Lower lobe of right lung (tissue), 2 donors: ENCODE measurements at places on chromosomes 7 and 10. TPM values are rescaled to one million over a fixed set of nuclear protein-coding genes. Genes with fewer than 3 reads are reported as not detected.
A peak's percentile ranks its signal among the peaks of the same experiment; 100 is the strongest.

DNA sequence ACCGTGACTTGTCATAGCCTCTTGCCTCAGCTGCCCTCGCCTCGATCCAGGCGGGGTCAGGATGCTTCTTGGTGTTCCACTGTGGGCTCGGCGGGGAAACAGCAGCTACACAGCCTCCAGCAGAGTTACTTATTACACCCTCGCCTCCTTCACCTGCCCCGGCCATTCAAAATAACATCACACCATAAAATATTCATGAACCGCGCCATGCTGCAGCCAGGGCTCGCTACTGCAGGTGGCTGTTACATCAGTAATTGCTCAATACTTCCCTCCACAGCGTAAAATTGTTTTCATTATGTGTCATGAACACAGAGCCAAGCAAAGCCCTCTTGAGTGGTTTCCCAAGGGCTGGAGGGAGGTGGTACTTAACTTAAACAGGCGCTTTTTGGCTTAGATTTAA is 241.5 kb upstream of the SP8 start:
- no peak overlapping the region for H3K4me3 ChIP-seq
- H3K27ac ChIP-seq = no peak overlapping the region
- no peaks in the 10 kb centered on the region for H3K36me3 ChIP-seq
- no peaks in the 10 kb centered on the region for H3K27me3 ChIP-seq
- no peaks in the 10 kb centered on the region for H3K4me1 ChIP-seq

GRCh38 chr10:67151471-67151870 is 225.6 kb downstream of the LRRTM3 start:
- H3K27me3 ChIP-seq = no peaks in the 10 kb centered on the region
- H3K27ac ChIP-seq = no peak overlapping the region
- H3K4me1 ChIP-seq = no peaks in the 10 kb centered on the region
- no peaks in the 10 kb centered on the region for H3K36me3 ChIP-seq
- H3K4me3 ChIP-seq = no peak overlapping the region

- no peaks in the 10 kb centered on the region for H3K4me1 ChIP-seq
- peak overlapping the region; percentile 30 for H3K4me3 ChIP-seq
- H3K36me3 ChIP-seq = no peaks in the 10 kb centered on the region
- no peaks in the 10 kb centered on the region for H3K27me3 ChIP-seq
These were observed 74.3 kb downstream of the SAMD9 start for GRCh38 chr7:93043385-93043985.

DNA sequence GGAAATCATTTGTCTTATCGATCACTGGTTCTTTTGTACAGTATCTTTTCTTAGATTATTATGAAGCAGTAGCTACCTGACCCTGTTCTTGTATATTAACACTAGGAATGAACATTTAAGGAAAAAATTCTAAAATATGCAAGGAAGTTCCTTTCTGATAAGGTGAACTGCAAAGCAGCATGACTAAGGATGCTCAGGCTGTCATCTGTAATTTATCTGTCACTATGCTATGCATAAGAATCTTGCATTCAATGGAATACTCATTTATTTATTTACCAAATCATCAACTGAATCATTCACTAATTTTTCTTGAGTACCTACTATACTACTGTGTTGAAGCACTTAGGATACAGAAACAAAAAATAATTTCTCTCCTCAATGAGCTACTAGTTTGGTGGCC is 5.8 kb downstream of the GSDME start:
- H3K27me3 ChIP-seq = no peaks in the 10 kb centered on the region
- H3K36me3 ChIP-seq = no peaks in the 10 kb centered on the region
- no peak for DNase-seq

GRCh38 chr7:65250216-65250615 is 123.4 kb upstream of the ZNF92 start:
- peaks cover 9% of the 10 kb centered on the region for H3K27me3 ChIP-seq
- H3K27ac ChIP-seq = no peak overlapping the region
- no peaks in the 10 kb centered on the region for H3K36me3 ChIP-seq

DNA sequence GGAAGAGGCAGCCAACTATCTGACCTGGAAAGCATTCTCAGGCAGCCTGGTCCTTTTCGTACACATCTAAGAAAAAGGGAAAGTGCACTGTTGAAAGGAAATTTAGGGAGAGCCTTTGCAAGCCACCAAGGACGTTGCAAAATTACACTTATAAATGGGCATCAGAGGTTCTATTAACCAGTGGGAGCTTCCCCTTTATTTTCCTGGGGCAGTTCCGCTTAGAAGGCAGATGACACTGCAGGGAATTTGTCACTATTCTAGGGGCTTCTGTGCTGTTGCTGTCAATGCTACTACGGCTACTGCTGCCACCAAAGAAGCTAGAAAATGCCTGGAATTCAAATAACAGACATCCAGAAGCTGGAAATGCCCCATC is 79.6 kb upstream of the AUTS2 start:
- no peak overlapping the region for H3K27ac ChIP-seq
- H3K4me1 ChIP-seq = no peaks in the 10 kb centered on the region
- H3K4me3 ChIP-seq = no peak overlapping the region
- DNase-seq = no peak

GRCh38 chr10:128000471-128001362 is 93.8 kb downstream of the PTPRE start:
- H3K4me1 ChIP-seq = peaks cover 45% of the 10 kb centered on the region
- H3K4me3 ChIP-seq = no peak overlapping the region
- H3K36me3 ChIP-seq = no peaks in the 10 kb centered on the region
- peak; percentile 70 for DNase-seq
- peak overlapping the region; percentile 20 for H3K27ac ChIP-seq

DNA sequence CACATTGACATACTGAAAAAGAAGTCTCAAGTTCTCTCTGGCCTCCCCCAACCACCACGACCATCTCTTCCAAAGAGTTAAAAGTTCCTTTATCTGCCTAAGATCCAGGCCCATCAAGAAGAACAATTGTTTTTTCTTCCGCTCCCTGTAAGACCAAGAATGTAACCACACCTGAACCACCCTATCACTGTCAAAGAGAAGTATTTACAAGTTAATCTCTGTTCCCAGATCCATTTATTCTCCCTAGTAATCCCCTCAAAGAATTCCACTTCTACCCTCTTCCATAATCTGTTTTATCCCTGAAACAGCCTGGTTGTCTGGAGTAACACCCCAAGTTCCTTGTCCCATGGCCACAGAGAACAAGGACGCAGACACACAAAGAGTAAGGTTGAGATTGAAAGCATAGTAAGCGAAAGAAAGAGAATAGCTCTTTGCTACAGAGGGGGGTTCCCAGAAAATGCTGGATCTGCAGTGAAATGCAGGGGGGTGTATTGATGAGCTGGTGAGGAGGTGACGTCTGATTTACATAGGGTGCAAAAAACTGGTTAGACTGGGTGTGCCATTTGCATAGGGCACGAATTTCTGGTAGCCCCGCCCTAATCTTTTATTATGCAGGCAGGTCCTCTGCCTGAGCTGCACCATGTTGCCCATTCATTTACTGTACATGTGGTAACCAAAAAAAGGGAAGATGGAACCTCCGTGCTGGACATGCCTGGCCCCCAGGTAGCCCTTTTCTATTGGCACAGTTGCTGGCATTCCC is 122.0 kb downstream of the SKIDA1 start:
- H3K27ac ChIP-seq = no peak overlapping the region
- H3K4me1 ChIP-seq = no peaks in the 10 kb centered on the region
- no peaks in the 10 kb centered on the region for H3K36me3 ChIP-seq

- H3K36me3 ChIP-seq = no peaks in the 10 kb centered on the region
- H3K4me1 ChIP-seq = no peaks in the 10 kb centered on the region
- peaks cover 6% of the 10 kb centered on the region for H3K27me3 ChIP-seq
- H3K27ac ChIP-seq = no peak overlapping the region
These were observed 159.8 kb downstream of the NRF1 start for GRCh38 chr7:129771201-129771927.

DNA sequence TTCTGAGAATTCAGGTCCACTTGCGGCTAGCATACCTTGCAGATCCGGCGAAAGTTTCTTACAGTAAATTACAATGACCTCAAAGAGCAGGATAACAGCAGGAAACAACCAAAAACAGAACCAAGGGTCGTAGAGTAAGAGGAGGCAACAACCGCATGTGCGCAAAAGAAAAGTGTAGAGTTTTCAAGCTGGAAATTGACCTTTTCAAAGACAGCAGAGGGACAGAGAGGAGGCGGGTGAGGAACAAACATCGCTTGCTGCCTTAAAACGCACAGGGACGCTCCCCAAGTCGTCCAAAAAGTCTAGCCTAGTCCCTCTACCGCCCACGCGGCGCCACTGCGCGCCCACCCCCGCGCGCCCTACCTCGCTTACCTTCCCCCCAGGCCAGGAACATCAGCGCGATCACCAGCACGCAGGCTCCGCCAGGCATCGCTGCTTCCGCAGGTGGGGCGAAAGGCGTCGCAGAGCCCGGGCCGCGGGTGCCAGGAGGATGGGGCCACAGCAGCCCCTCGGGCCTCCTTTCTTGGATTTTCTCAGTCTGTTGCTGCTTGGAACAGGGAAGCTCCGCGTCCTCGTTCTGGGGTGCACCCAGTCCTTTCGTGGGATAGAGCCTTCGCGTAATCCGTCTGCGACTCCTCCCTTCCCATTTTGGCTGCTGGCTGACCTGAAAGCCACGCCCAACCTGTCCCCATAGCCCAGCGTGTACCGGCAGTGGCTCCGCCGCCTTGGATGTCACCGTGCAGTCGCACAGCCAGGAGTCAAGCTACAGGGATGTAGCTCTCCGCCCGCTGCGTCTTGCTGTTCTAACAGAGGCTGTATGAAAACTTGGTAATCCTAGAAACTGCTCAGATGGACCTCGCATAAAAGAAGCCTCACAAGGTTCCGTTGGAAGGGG is at the start of gene VWDE:
Gene VWDE, minus strand, starts transcription at position 579 of the 895 bp plus-strand sequence. Its CDS starts 149 bp downstream, at position 430.
- peak within 1 kb of the TSS; percentile 56 for H3K4me3 ChIP-seq

The AIFM2 gene
- total RNA-seq = 9.7 TPM

The THSD7A gene
- total RNA-seq = 7.2 TPM

The PVRIG gene
- total RNA-seq = not detected

The HTRA1 gene
- total RNA-seq = 45.3 TPM
